ENCODE measurements at places on chromosomes 2 and 18.

DNA sequence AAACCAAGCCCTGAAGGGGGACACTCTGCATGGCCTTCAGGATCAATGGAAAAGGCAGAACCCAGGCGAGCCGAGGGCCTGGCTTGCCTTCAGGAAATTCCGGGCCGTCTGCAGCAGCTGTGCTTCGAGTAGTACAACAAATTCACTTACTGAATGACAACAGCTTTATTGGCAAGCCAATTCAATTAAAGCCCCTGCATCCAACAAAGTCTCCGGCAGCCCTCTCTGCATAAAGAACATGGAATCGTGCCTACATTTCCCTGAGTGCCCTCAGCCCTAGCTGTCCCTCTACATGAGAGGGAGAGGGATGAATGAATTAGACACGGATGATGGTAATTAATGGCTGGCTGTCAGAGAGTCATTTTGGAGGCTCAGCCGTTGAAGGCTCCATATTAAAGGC is 189.0 kb downstream of the BCL11A start:
- no peak for DNase-seq

DNA sequence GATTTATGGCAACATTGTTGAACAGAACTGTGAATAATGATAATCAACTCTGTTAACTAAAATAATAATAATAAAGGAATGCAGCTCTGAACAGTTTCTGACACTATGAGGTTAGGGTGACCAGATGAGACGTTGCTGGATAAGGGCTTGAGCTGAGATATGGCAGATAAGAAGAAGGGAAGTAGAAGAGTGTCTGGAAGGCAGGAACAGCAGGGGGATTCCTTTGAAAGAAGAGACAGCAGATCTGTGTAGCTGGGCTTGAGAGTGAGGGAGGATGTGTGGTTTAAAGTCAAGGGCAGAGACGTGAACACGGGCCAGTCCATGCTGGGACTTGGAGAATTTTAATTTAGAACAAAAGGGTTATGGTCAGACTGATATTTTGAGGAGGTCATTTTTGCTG is 273.1 kb upstream of the SLC14A2 start:
- DNase-seq: no peak

DNA sequence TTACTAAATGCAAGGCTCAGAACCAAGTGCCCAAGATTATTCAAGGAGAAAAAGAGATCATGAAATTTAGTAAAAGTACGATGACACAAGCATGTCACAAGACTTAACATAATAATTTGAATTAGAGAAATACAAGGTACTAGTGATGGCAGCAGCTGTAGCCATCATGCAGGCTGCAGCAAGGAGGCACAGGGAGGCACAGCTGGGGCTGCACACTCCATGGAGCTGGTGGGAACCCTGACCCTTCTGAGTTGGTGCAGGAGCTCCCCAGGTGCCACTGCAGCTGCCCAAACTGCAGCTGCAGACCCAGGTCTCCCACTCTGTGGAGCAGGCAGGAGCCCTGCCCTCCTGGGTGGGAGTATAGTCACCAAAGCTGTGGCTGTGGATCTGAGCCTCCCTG is 46.0 kb downstream of the COL3A1 start:
- DNase-seq: no peak

- no peak for DNase-seq
These were observed 9.1 kb downstream of the MFSD6 start for GRCh38 chr2:190417045-190417842.

- DNase-seq: peak; percentile 71
These were observed at the start of gene IL18R1 for GRCh38 chr2:102355526-102356380. TSS of gene IL18R1 (plus strand) at chr2:102355796. CDS start at chr2:102362661, 6,865 bp downstream.

- no peak for DNase-seq
These were observed 40.6 kb upstream of the MRPL19 start for GRCh38 chr2:75605770-75606529.

All from activated naive CD4-positive, alpha-beta T cell treated with Interleukin-2 at 50 U/mL for 16 hours (primary cell).